Endodermal cell (in vitro differentiated cells): ENCODE measurements at places on chromosomes 5 and 9. TPM values are rescaled to one million over a fixed set of nuclear protein-coding genes. Genes with fewer than 3 reads are reported as not detected.

The PFN3 gene
- not detected in 3 replicates for total RNA-seq

The PCDHB8 gene
- 3.5 and 3.6 TPM in 2 replicates for total RNA-seq

The CFAP157 gene
- 0.20 to 0.82 TPM (median 0.27 TPM) in 3 replicates for total RNA-seq

The NRG2 gene
- total RNA-seq, result 4.9 to 14.0 TPM (median 12.5 TPM) in 3 replicates

The PAEP gene
- not detected in 2 replicates for total RNA-seq

The GABRA6 gene
- total RNA-seq, result not detected in 3 replicates

The RGS3 gene
- total RNA-seq, result 20.7 and 21.4 TPM in 2 replicates

GRCh38 chr5:59543821-59544442, 349.6 kb downstream of the PDE4D start:
- no peaks in the 10 kb centered on the region for H3K27me3 ChIP-seq
- H3K4me1 ChIP-seq, result peaks cover 5% of the 10 kb centered on the region
- no peak overlapping the region for H3K4me3 ChIP-seq
- no peak overlapping the region for H3K27ac ChIP-seq
- DNase-seq, result no peak
- no peaks in the 10 kb centered on the region for H3K36me3 ChIP-seq

DNA sequence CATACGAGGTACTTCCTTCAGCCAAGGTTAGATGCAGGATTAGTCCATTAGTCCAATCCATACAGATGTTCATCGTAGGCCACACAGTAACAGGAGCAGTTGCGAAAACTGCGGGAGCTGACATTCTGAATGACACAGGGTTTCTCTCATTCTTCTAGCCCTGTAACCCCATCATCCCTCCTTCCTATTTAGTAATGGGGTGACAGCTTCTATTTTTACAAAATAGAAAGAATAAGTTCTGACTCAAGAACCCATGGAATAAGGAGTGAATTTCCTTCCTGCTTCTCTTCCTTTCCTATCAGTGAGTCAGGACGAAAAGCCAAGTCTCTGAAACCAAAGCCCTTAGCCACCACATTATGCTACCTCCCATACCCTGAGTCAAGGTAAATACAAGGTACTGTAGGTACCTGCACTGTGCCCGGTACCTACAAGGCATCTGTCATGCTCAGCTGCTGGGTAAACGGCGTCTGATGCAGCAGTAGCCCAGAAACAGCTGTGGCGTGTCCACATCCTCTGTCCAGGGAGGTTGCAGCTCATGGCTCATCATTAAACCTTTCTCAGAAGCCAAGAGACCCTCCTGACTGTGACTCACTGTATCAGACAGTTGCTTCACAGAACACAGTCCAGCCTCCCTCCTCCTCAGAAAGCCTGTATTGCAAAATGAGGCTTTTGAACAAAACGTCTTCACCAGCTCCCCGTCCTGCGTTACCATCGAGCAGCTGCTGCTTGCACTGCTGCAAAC, 84.2 kb downstream of the ESM1 start:
- peaks cover 4% of the 10 kb centered on the region for H3K4me1 ChIP-seq
- no peak overlapping the region for H3K4me3 ChIP-seq
- no peak overlapping the region for H3K27ac ChIP-seq

DNA sequence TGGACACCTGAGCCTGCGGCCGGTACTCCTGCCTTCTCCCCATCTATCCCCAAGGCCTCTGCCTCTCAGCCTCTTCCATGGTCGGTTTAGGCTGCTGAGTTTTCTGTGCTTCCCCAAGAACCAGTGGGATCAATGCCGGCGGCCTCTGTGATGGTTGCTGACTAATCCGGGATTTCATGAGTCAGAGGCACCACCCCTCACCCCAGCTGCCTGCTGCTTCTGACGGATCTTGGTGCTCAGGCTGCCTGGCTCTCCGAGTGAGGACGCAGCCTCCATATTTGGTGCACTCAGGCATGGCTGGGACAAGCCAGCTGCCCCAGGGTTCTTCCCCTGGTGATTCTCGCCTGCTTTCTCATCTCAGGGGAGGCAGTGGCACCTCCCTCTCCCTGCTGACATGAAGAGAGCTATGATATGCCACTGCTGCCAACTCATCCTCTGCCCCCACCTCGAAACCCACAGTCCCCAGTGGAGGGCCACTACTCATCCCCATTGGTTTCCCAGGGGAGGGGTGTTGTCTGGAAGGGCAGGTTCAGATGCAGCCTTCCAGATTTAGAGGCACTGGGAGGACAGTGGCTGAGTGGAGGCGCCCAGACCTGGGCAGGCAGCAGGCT, 3.3 kb upstream of the MAN1B1 start:
- no peak overlapping the region for H3K4me3 ChIP-seq
- no peak overlapping the region for H3K27ac ChIP-seq
- DNase-seq, result peak; percentile 80
- peaks cover under 1% of the 10 kb centered on the region for H3K36me3 ChIP-seq
- H3K4me1 ChIP-seq, result no peaks in the 10 kb centered on the region
- peaks cover 17% of the 10 kb centered on the region for H3K27me3 ChIP-seq

DNA sequence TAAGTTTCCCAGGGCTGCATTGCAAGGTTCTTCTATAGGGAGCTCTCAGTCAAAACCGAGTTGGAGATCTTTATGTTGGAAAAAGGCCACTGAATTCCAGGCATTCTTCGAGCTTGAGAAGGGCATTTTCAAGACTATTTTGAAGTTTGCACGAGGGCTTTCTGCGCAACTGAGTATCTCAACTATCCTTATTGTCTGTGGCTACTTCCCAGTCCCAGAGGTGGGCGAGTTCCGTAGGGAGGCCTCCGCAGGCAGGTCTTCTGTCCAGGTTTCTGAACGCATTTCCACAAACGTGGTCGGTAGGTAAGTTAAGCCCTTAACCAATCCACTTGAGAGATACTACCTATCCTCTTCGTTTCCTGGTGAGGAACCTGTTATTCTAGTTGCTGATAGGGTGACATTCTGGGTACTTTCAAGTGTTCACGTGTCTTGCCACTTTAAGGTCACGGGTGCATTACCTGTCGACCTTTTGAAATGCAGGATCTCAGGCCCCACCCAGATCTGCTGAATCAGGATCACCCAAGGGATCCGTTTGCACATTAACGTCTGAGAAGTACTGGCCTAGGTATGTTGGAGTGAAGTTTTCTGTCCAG, 51.4 kb upstream of the TJP2 start:
- peak; percentile 75 for DNase-seq
- no peaks in the 10 kb centered on the region for H3K4me1 ChIP-seq
- H3K4me3 ChIP-seq, result peak overlapping the region; percentile 90
- no peaks in the 10 kb centered on the region for H3K36me3 ChIP-seq
- no peaks in the 10 kb centered on the region for H3K27me3 ChIP-seq
- H3K27ac ChIP-seq, result no peak overlapping the region

DNA sequence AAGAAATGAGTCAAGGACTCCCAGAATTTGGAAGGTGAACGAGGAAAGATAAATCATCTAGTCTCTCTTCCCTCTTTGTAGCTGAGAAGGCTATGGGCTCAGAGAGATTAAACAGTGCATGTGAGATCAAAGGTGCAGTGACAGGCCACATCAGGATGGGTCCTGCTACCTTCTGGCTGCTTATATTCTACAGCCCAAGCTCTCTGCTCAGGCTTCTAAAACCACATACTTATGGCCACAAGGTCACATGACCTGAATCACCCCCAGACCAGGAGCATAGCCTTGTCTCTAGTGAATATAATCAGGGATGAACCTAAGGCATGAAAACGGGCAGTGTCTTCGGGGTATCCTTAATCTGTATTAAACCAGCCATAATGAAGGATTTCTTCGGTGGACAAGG, 158.9 kb downstream of the SEMA5A start:
- DNase-seq, result no peak
- H3K4me1 ChIP-seq, result no peaks in the 10 kb centered on the region
- no peak overlapping the region for H3K27ac ChIP-seq
- H3K27me3 ChIP-seq, result no peaks in the 10 kb centered on the region
- peaks cover 8% of the 10 kb centered on the region for H3K36me3 ChIP-seq
- no peak overlapping the region for H3K4me3 ChIP-seq

DNA sequence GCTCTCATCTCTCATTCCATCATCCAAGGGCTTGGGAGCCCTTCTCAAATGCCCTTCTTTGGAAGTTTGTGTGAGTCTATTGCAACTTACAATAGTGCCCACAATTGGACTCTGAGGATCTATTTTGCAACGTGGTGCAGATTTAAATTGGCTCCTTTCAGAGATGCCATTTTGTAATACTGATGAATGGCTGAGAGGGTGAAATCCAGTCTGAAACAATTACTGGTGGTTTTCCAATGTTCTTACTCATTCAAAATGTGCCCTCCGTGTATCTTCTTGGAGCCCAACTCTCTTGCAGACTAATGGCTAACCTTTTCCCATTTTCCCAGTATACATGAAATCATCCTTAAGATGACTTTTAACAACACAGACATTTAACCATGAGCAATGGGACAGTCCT, 6.1 kb downstream of the ZNF462 start:
- H3K27me3 ChIP-seq, result no peaks in the 10 kb centered on the region
- no peak overlapping the region for H3K4me3 ChIP-seq
- DNase-seq, result no peak
- peaks cover 27% of the 10 kb centered on the region for H3K4me1 ChIP-seq
- no peaks in the 10 kb centered on the region for H3K36me3 ChIP-seq

DNA sequence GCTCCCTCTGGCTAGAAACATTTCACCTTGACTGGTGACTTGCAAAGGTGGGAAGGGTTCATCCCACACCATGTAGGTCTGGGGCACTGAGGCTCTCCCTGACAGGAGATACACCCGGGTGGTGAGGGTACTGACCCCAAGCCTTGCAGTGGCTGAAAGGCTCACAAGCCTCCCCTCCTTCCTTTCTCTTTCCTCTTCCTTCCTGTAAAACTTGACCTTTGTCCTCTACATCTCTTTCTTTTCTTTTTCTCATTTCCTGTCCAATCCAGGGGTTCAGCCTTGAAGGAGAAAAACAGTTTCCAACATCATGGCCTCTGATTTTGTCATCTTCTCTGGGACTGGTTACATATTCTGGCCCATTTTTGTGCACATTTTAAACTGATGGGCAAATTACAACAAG, 16.6 kb downstream of the FBP2 start:
- no peaks in the 10 kb centered on the region for H3K4me1 ChIP-seq
- H3K4me3 ChIP-seq, result no peak overlapping the region
- H3K36me3 ChIP-seq, result no peaks in the 10 kb centered on the region
- no peak for DNase-seq
- H3K27me3 ChIP-seq, result peaks cover 4% of the 10 kb centered on the region

DNA sequence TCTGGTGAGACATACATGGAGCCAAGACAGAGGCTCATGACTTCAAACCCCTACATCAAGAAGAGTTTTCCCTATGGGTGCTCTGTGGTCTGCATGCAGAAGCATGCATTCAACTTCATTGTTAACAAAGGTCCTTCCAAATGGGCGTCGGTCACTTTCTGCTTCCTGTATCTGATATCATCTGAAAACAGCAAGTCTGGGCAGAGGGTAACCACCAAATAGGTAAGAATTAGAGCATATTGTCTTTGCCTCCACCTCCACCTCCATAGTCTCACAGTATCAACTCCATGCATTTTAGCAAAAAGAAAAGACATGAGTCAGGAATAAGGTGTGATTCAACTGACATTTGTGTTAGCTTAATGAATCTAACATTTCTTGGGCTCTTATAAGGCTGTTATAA, 462.9 kb downstream of the DMRT2 start:
- no peaks in the 10 kb centered on the region for H3K36me3 ChIP-seq
- H3K4me3 ChIP-seq, result no peak overlapping the region
- H3K27ac ChIP-seq, result no peak overlapping the region
- DNase-seq, result no peak
- H3K4me1 ChIP-seq, result no peaks in the 10 kb centered on the region

- H3K4me1 ChIP-seq, result no peaks in the 10 kb centered on the region
- H3K36me3 ChIP-seq, result no peaks in the 10 kb centered on the region
- H3K27me3 ChIP-seq, result no peaks in the 10 kb centered on the region
- H3K4me3 ChIP-seq, result no peak overlapping the region
Measured at GRCh38 chr5:52853650-52854049, 65.9 kb downstream of the ITGA1 start.

DNA sequence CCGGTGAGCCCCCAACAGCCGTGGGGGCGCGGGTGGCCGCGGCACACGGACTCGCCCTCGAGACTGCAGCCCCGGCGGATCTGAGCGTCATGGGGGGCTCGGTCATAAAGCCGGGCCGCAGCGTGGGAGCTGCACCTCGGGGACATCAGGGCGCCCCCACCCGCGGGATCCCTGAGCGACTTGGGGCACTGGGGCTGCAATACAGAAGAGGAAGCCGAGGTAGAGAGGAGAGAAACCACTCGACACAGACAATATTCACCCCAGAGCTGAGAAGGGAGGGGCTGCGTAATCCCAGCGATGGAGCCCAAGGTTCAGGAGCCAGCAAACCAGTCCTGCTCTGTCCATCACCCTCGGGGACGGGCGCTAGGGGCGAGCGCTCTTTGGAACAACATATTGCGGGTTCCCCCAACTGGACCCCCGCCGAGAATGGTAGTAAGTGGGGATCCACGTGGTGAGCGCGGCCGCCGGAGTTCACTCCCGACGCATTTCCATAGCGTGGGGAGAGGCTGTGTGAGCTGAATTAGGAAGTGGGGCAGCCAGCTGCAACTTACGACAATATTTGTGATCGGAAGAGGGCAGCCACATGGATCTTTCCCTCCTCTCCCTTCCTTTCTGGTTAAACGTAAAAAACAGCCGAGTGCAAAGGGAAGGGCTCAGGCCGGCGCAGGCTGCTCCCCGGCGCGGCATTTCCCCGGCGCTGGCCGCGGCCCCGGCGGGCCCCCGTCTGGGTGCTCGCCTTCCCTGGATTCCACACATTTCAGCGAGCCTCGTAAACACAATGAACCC, 9.9 kb downstream of the PTCH1 start:
- H3K27me3 ChIP-seq, result no peaks in the 10 kb centered on the region
- peak; percentile 86 for DNase-seq
- peak overlapping the region; percentile 97 for H3K4me3 ChIP-seq
- H3K4me1 ChIP-seq, result no peaks in the 10 kb centered on the region
- H3K36me3 ChIP-seq, result peaks cover 5% of the 10 kb centered on the region

DNA sequence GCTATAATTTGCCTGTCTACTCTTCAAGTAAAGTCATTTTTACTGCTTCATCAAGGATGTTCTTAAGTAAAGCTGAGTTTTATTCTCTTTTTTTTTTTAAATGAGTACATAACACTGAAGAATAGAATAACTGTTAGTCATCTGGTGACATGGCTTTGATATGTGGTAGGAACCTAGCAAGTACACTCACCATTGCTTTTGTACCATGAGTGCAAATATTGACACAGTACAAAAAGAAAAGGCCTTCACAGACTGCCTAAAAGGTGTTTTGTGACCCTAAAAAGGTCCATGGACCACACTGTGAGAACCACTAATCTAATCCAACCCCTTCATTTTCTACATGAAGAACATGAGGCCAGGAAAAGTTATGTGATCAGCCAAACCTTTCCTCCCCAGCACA, 55.0 kb downstream of the ECPAS start:
- no peaks in the 10 kb centered on the region for H3K27me3 ChIP-seq
- peaks cover 60% of the 10 kb centered on the region for H3K36me3 ChIP-seq

GRCh38 chr9:17628624-17629023, 49.8 kb downstream of the SH3GL2 start:
- DNase-seq, result no peak
- no peak overlapping the region for H3K27ac ChIP-seq
- H3K4me1 ChIP-seq, result no peaks in the 10 kb centered on the region

DNA sequence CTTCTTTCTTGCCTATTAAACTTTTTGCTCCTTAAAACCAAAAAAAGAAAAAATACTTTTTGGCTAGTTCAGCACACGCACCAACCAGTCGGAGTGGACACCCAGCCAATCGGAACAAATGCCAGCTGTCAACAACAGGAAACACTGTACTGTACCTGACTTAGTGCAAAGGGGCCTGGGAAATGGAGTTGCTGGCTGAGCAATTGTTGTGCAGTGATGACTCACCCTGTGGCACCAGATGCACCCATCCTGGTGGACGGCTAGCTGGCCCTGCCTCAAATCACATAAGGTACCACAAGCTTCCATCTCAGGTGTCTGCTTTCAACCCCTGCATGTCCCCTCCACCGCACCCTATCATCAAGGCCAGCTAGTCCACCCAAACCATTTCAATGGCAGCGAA, 20.9 kb downstream of the FOXE1 start:
- peaks cover 14% of the 10 kb centered on the region for H3K27me3 ChIP-seq
- no peak overlapping the region for H3K27ac ChIP-seq
- no peaks in the 10 kb centered on the region for H3K4me1 ChIP-seq
- DNase-seq, result no peak
